Hindlimb muscle (tissue), 1 donor: ENCODE measurements at places on chromosomes 4 and X. TPM values are rescaled to one million over a fixed set of nuclear protein-coding genes. Genes with fewer than 3 reads are reported as not detected.

The BMP15 gene
- not detected for polyA plus RNA-seq

The MAGEB10 gene
- polyA plus RNA-seq, result not detected

The ASB12 gene
- 24.3 TPM for polyA plus RNA-seq

The NPY1R gene
- 2.0 TPM for polyA plus RNA-seq

The RTL5 gene
- 10.3 TPM for polyA plus RNA-seq

The ERAS gene
- polyA plus RNA-seq, result not detected

The TEC gene
- 0.49 TPM for polyA plus RNA-seq

The GYPE gene
- 2.6 TPM for polyA plus RNA-seq

The TLR2 gene
- 4.6 TPM for polyA plus RNA-seq

The SHROOM3 gene
- 34.3 TPM for polyA plus RNA-seq

The TLR6 gene
- polyA plus RNA-seq, result 1.4 TPM

The ZFP42 gene
- polyA plus RNA-seq, result 0.12 TPM

The VAMP7 gene
- polyA plus RNA-seq, result 21.3 TPM

The RPL39 gene
- 2,825 TPM for polyA plus RNA-seq

The HMX1 gene
- polyA plus RNA-seq, result not detected

The NAP1L3 gene
- 7.7 TPM for polyA plus RNA-seq

The KCNE5 gene
- polyA plus RNA-seq, result 82.6 TPM

The CSAG3 gene
- polyA plus RNA-seq, result not detected

The FDCSP gene
- polyA plus RNA-seq, result not detected

The ASMTL gene
- 29.7 TPM for polyA plus RNA-seq

The TAF9B gene
- 26.3 TPM for polyA plus RNA-seq

The GAGE2A gene
- not detected for polyA plus RNA-seq

The GYPA gene
- polyA plus RNA-seq, result 4.3 TPM

The WWC2 gene
- 21.1 TPM for polyA plus RNA-seq

The YY2 gene
- 1.8 TPM for polyA plus RNA-seq

The F8A3 gene
- polyA plus RNA-seq, result 9.0 TPM

The SAGE1 gene
- polyA plus RNA-seq, result not detected

The ENAM gene
- 2.9 TPM for polyA plus RNA-seq

The UGT2A3 gene
- polyA plus RNA-seq, result not detected

The BRS3 gene
- not detected for polyA plus RNA-seq

The WDR17 gene
- polyA plus RNA-seq, result 0.72 TPM

The NCAPG gene
- 10.6 TPM for polyA plus RNA-seq

The F11 gene
- not detected for polyA plus RNA-seq

The ZNF518B gene
- 12.1 TPM for polyA plus RNA-seq

The HTN3 gene
- not detected for polyA plus RNA-seq

The HMGN5 gene
- polyA plus RNA-seq, result 3.8 TPM

The CRLF2 gene
- not detected for polyA plus RNA-seq

The MAD2L1 gene
- polyA plus RNA-seq, result 13.3 TPM
